Ovary (tissue), 10 donors: ENCODE measurements at places on chromosomes 16 and 17. TPM values are rescaled to one million over a fixed set of nuclear protein-coding genes. Genes with fewer than 3 reads are reported as not detected.

- DNase-seq, result no peak
- no peak overlapping the region for H3K4me3 ChIP-seq
- no peaks in the 10 kb centered on the region for H3K36me3 ChIP-seq
- H3K27ac ChIP-seq, result no peak overlapping the region
- no peaks in the 10 kb centered on the region for H3K27me3 ChIP-seq
These were observed 141.3 kb downstream of the HS3ST3A1 start for GRCh38 chr17:13460261-13461000.

KRTAP2-2 gene
- not detected for total RNA-seq

DNA sequence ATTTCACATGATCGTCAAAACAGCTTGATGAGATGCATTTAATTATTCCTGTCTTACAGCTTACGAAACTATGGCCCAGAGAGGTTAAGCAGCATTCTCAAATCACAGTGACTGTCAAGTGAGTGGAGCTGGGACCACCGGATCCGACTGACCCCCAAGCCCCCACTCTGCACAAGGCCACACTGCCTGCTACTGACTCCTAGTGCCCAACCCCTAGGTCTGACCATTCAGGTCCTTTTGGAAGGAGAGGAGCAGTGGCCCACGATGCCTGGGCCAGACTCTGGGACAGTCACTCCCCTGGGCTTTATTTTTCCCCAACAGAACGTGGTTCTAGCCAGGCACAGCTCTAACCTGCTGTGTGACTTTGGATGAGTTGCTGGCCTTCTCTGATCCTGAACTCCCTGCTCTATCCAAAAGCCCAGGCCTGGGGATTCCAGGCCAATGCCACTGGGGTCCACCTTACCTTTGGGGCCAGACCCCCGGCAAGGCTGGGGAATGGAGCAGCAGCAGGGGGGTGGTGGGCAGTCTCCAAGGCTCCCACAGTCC, 9.9 kb downstream of the TSPOAP1 start:
- no peaks in the 10 kb centered on the region for H3K4me1 ChIP-seq
- no peak for DNase-seq
- H3K36me3 ChIP-seq, result no peaks in the 10 kb centered on the region
- no peak overlapping the region for H3K27ac ChIP-seq
- H3K27me3 ChIP-seq, result no peaks in the 10 kb centered on the region

GPRC5C gene
- total RNA-seq, result 49.3 TPM

CAVIN1 gene
- 254 TPM for total RNA-seq

DNA sequence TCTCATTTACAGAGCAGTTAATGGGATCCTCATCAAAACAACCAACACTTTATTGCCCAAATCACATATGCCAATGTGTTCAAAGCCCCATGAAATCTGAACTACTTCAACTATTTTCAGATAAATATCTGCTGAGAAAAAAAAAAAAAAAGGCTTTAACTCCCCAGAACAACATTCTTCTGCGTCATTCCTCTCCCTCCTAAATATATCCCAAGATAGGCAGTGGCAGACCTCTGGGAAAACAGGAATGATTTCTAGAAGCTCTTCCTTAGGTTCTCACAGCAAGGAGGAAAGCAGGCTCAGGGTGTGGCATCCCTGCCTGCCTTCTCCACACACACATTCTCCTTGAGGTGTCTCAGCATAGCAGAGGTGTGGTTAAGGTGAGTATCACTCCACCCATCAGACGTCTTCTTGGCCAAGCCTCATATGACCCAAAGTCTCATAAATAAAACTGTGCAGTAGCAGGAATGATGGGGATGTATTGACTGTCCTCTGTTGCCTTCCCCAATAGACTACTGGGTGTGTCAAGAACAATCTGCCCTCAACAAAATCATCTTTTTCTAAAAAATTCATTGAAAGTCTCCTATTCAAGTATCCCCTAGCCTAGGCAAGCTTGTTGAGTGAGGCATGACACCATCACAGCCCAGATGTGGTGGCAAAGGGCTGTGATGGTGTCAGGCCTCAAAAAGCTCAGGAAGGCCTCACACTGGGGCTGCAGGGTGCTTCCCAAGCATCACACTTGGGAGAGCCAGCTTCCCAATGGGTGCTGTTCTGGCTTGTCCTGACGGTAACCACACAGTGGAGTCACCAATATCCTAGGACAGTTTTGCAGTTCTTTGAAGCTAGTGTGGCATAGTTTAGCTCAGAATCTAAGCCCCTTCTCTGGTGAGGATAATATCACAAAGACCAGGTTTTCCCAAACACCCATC, 135.4 kb upstream of the SOX9 start:
- H3K27me3 ChIP-seq, result no peaks in the 10 kb centered on the region
- no peaks in the 10 kb centered on the region for H3K36me3 ChIP-seq
- no peaks in the 10 kb centered on the region for H3K4me1 ChIP-seq
- H3K27ac ChIP-seq, result no peak overlapping the region

DNA sequence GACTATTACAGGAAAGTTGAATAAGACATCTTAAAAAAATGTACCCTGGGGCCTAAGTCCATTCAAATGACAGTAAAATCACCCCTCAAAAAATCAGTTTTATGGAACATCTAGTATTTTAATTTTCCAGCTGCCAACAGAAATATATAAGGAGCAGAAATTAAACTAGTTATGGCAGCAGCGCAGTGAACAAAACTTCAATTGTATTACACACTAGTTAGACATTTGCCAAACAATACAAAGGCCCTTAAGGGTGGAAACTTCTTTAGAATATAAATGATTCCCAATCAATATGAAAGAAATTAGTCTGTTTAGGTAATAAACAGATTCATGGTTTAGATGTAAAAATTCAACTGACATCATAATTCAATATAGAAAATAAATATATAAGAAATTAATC, 18.1 kb upstream of the RFFL start:
- no peaks in the 10 kb centered on the region for H3K36me3 ChIP-seq
- DNase-seq, result no peak
- no peak overlapping the region for H3K27ac ChIP-seq
- H3K27me3 ChIP-seq, result no peaks in the 10 kb centered on the region
- H3K4me3 ChIP-seq, result no peak overlapping the region

DNA sequence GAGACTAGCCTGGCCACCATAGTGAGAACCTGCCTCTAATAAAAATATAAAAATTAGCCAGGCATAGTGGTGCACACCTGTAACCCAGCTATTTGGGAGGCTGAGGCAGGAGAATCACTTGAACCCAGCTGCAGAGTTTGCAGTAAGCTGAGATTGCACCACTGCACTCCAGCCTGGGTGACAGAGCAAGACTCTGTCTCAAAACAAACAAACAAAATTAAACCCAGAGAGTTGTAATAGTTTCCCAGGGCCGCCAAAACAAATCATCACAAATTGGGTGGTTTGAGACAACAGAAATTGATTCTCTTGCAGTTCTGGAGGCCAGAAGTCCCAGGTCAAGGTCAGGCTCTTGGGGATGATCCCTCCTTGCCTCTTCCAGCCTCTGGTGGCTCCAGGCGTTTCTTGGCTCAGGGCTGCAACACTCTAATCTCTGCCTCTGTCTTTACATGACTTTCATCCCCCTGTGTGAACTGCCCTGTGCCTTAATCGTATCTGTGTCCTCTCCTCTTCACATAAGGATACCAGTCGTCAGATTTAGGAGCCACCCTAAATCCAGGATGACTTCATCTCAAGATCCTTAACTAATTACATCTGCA, 100.3 kb upstream of the NOL11 start:
- no peaks in the 10 kb centered on the region for H3K27me3 ChIP-seq
- DNase-seq, result no peak
- no peaks in the 10 kb centered on the region for H3K36me3 ChIP-seq
- H3K4me1 ChIP-seq, result peaks cover 1% of the 10 kb centered on the region
- H3K4me3 ChIP-seq, result no peak overlapping the region
- H3K27ac ChIP-seq, result no peak overlapping the region

DNA sequence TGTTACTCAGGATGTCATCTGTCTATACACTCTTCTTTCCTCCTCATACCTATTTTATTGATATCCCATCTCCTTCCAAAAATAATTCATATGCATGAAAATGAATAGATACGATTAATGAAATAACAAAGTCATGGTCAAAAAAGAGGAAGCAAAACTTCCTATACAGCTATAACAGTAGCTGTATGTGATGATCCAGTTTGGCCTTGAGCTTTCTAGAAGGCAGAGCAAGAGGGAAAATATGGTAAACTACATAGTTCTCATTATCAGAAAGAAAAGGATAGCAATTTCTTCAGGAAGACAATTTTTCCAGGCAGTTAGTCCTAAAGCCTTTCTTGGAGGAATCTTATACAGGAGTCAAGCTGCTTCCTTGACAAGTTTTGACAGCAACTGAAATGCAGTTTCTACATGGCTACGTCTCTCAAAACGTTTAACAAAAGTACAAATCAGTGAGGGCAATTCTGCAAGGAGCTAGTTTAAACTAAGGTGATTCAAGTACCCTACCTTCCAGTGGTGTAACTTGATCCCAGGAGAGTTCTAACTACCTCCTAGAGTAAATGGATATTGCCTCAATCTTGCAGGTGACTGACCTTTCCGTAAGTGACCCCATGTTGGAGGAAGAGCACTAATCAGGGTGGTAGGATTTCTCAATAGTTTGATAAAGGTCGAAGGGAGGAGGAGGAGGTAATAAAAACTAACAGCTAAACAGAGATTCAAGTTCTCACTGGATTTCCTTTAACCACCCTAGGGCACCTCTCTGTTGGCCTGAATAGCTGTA, 1.0 kb downstream of the SPAG5 start:
- no peak overlapping the region for H3K4me3 ChIP-seq
- no peaks in the 10 kb centered on the region for H3K27me3 ChIP-seq
- H3K4me1 ChIP-seq, result peaks cover 2% of the 10 kb centered on the region
- no peak overlapping the region for H3K27ac ChIP-seq
- no peaks in the 10 kb centered on the region for H3K36me3 ChIP-seq

GRCh38 chr17:74028354-74029116, 174.9 kb upstream of the RPL38 start:
- H3K36me3 ChIP-seq, result no peaks in the 10 kb centered on the region
- no peak overlapping the region for H3K27ac ChIP-seq
- DNase-seq, result no peak
- H3K4me1 ChIP-seq, result no peaks in the 10 kb centered on the region

GRCh38 chr17:41530062-41531048, 2.2 kb upstream of the KRT19 start:
- no peaks in the 10 kb centered on the region for H3K27me3 ChIP-seq
- no peaks in the 10 kb centered on the region for H3K36me3 ChIP-seq
- no peak overlapping the region for H3K27ac ChIP-seq
- H3K4me1 ChIP-seq, result peaks cover 1% of the 10 kb centered on the region

DNA sequence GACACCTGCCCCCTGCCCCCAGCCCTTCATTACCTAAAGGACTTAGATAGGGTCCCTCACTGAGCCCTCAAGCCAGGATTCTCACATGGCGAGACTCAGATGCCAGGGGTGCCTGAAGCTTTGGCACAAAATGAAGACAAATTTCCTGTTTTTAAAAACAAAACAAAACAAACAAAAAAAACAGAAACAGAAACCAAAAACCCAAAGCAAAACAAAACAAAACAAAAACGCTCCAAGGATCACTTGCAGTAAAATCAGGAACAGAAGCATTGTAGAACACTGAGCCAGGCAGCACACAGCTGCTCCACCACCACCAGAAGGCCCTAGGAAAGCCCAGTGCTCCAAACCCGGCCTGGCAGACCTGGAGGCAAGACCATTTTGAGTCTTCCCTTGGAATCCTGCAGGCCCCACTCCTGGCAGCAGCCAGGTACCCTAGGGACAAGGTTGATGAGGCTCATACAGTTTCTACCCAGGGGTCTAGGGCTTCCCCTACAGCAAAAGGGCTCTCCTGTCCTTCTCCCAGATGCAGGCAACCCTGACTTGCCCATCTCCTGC, 20.8 kb downstream of the MYO18A start:
- no peak overlapping the region for H3K4me3 ChIP-seq
- H3K27me3 ChIP-seq, result no peaks in the 10 kb centered on the region
- H3K4me1 ChIP-seq, result peaks cover 44% of the 10 kb centered on the region
- H3K36me3 ChIP-seq, result no peaks in the 10 kb centered on the region
- no peak for DNase-seq
- H3K27ac ChIP-seq, result peak overlapping the region; percentile 48

DNA sequence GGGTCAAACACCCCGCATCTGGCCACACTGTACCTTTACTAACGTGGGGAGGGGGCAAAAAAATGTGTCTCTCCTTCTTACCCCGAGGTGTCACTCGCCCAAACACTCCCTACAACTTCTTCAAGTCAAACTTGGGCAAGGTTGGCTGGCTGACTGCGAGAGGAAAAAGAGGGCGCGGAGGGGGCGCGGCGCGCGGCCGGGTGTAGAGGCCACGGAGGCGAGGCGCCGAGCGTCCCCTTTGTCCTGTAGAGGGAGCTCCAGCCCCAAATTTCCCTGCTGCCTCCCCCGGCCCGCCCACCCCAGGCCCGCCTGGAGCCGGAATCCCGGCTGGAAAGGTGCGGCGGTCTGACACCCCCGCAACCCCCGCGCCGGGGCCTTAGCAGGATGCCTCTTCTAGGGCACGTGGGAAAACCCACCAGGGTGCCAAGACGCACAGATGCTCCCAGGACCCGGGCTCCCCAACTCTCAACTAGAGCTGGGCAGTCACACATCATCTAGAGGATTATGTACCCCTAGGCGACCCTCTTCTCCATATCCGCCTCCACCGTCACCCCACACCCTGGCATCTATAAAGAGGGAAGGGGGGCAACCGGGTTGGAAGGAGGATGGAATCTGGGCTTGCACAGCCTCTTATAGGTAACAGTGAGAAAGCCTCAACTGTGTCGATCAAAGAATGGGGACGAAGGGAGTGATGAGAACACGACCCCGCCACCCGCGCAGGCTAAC, 4.2 kb downstream of the IRX3 start:
- DNase-seq, result no peak
- no peak overlapping the region for H3K4me3 ChIP-seq
- H3K4me1 ChIP-seq, result peaks cover 1% of the 10 kb centered on the region

PPM1E gene
- total RNA-seq, result 0.24 TPM

DNA sequence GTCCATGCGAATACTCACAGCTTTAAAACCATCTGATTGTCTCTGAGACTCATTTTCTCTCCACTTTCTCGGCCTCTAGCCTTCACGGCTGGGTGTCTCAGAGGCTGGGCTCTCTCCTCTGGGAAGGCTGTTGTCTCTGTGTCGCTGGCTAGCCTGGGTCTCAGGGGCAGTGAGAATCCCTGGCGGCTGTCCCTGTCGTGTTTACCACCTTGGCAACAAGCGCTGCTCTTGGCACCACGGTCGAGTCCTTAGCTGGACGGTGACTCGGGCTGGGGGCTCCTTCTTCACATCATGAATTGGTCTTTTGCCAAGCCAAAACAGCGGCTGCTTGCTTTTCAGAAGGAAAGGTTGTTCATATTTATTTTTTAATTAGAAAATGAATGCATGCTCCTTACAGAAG, 81.1 kb downstream of the MSI2 start:
- H3K27me3 ChIP-seq, result no peaks in the 10 kb centered on the region
- no peak for DNase-seq
- H3K36me3 ChIP-seq, result no peaks in the 10 kb centered on the region
- H3K4me1 ChIP-seq, result peaks cover 4% of the 10 kb centered on the region
- H3K27ac ChIP-seq, result no peak overlapping the region

- H3K27ac ChIP-seq, result no peak overlapping the region
- no peaks in the 10 kb centered on the region for H3K27me3 ChIP-seq
- no peak overlapping the region for H3K4me3 ChIP-seq
These were observed 42.9 kb upstream of the MON1B start for GRCh38 chr16:77148121-77148520.

ZNF174 gene
- total RNA-seq, result 12.8 TPM

GRCh38 chr17:78805301-78805700, 23.2 kb upstream of the CYTH1 start:
- no peak for DNase-seq
- H3K4me1 ChIP-seq, result peaks cover 2% of the 10 kb centered on the region
- no peak overlapping the region for H3K4me3 ChIP-seq
- no peak overlapping the region for H3K27ac ChIP-seq

- no peak overlapping the region for H3K4me3 ChIP-seq
- no peaks in the 10 kb centered on the region for H3K4me1 ChIP-seq
- no peak overlapping the region for H3K27ac ChIP-seq
- no peaks in the 10 kb centered on the region for H3K36me3 ChIP-seq
- H3K27me3 ChIP-seq, result no peaks in the 10 kb centered on the region
These were observed 495.9 kb upstream of the RBFOX1 start for GRCh38 chr16:6836766-6837165.
